ENCODE measurements at places on chromosomes 3 and 15.

DNA sequence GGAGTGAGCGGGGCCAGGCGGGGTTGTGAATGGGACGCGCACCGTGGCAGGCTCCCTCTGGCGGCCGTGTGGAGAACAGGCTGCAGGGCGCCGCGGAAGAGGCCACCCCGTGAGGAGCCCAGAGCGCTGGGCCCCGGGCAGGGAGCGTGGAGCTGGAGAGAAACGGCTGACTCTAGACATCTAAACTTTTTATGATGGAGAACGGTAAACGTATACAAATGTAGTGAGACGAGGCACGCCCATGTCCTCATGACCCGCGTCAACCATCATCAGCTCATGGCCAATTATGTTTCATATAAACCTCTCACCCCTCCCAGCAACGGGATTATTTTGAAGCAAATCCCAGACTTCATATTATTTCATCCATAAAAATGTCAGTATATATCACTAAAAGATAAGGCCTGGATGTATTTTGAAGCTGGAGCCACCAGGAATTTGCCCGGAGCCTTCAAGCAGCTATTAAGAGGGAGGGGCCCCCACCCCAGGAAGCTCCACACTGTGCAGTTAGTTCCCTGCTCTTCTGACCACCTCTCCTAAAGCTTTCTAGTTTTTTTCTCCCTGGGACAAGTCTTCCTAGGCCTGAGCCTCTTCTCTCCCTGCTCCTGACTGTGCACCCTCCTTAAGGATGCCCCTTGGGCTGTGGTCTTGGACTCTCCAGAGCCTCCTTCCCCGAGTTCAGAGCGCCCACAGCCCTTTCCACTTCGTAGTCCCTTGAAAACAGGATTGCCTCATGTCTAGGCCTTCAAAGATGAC is 149.5 kb downstream of the SMAD6 start:
- DNase-seq = peak; percentile 86
- H3K27me3 ChIP-seq = no peaks in the 10 kb centered on the region
- peaks cover 40% of the 10 kb centered on the region for H3K4me1 ChIP-seq
- H3K36me3 ChIP-seq = no peaks in the 10 kb centered on the region
- peak overlapping the region; percentile 76 for H3K27ac ChIP-seq

DNA sequence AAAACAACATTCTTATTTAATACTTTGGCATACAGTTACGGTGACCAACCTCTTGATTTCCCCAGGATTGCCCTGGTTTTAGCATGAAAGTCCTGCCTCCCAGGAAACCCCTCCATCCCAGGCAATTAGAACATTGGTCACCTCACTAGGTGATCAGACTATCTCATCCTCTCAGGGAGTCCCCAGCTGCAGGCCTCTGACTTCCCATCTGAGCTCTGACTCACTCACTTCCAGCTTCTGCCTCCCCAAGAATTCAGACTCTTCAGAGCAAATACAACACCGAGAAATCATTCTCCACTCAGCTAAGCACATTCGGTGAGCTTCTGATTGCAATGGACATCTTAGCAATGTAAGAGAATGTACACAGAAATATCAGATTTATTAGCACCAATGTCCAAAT is 92.4 kb upstream of the HES1 start:
- DNase-seq = no peak

DNA sequence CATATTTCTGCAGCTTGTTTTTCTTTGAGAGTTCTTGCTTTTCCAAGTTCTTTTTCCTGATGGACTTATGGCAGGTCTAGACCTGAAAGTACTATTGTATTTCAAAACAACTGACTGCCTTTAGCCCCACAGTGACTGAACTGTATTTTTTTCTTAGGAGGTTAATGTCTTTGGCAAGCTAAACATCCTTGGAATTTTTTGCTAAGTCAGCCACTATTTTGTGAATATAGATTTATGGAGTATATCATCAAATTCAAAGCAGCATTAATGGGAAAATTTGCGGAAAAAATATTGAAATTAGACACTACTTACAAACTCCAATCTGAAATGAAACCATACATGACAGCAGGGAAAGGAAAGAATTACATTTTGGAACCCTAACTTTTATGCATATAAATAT is 8.6 kb downstream of the PIK3CA start:
- no peak overlapping the region for H3K27ac ChIP-seq
- H3K27me3 ChIP-seq = no peaks in the 10 kb centered on the region
- peaks cover 90% of the 10 kb centered on the region for H3K4me1 ChIP-seq
- H3K36me3 ChIP-seq = no peaks in the 10 kb centered on the region

DNA sequence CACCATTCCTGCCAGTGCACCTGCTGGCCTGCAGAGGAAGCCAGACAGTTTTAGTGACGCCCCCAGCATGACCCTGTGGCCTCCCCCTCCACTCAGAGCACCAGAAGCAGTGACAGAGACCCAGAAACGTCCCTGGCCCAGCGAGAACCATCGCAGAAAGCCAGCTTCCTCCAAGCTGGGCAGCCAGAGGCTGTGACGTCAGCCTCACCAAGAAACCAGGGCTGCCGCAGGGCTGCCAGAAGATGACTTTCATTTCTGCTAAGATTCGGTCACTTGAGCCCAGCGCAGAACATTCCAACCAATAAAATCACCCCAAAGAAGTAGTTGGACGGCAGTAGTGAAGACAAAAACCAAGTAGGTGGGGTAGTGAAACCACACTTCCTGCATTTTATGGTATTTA is 29.6 kb upstream of the RPL32 start:
- no peak overlapping the region for H3K27ac ChIP-seq
- H3K4me1 ChIP-seq = peaks cover 16% of the 10 kb centered on the region
- peak; percentile 36 for DNase-seq

- H3K27me3 ChIP-seq = peaks cover 10% of the 10 kb centered on the region
- no peaks in the 10 kb centered on the region for H3K36me3 ChIP-seq
- H3K27ac ChIP-seq = no peak overlapping the region
- H3K4me1 ChIP-seq = no peaks in the 10 kb centered on the region
- DNase-seq = no peak
Observed at GRCh38 chr3:87305517-87305916, 29.1 kb upstream of the POU1F1 start.

GRCh38 chr3:4904811-4905695 is 74.2 kb upstream of the BHLHE40 start:
- DNase-seq = no peak
- no peaks in the 10 kb centered on the region for H3K36me3 ChIP-seq
- no peak overlapping the region for H3K4me3 ChIP-seq
- H3K27ac ChIP-seq = no peak overlapping the region
- no peaks in the 10 kb centered on the region for H3K27me3 ChIP-seq

DNA sequence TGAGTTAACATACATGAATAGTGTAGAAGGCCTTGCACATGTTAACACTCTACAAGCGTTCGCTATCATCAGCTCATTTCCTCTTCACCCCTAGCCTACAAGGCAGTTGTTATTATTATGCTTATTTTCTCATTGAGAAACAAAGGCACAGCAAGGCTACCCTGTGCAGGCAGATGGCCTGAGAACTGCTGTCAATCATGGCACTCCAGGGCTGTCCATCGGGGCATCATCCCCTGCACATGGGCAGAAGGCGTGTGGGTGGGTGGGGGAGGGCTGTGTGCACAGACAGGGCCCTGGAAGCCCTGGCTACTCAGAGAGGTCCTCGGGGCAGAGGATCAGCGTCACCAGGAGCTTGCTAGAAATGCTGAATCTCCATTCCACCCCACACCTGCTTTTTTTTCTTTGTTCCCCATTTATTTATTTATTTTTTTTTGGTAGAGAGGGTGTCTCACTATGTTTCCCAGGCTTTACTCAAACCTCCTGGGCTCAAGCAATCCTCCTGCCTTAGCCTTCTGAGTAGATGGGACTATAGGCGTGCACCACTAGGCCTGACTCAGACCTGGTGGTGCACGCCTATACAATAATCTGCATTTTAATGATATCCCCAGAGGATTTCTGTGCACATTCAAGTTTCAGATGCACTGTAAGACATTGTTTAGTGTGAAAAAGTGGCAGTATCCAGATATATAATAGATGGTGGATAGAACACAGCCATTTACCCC is 9.6 kb upstream of the ZXDC start:
- no peaks in the 10 kb centered on the region for H3K36me3 ChIP-seq
- H3K4me3 ChIP-seq = no peak overlapping the region
- H3K27ac ChIP-seq = no peak overlapping the region

GRCh38 chr3:171317171-171317570 is 143.0 kb downstream of the TNIK start:
- H3K27ac ChIP-seq = no peak overlapping the region
- no peak overlapping the region for H3K4me3 ChIP-seq
- H3K36me3 ChIP-seq = no peaks in the 10 kb centered on the region
- peak; percentile 52 for DNase-seq
- H3K27me3 ChIP-seq = no peaks in the 10 kb centered on the region

DNA sequence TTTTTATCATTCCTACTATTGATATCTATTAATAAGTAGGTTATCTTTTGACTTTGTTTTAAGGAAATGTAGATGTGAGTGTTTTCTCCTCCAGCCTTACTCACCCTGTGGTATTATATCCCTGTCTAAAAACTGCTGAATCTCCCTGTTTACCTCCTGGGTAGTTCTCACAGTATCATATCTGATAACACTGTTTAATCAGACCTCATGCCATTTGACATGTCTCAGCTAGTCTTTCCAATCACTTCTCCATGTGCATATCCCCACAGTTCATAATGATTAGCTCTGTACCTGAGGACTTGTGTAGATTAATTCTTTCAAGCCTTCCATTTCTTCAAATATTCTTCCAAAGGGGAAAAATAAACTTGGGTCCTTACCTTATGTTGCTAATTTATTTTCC is 30.7 kb downstream of the DUOX2 start:
- no peak overlapping the region for H3K4me3 ChIP-seq
- H3K4me1 ChIP-seq = peaks cover 24% of the 10 kb centered on the region
- H3K27ac ChIP-seq = no peak overlapping the region
- H3K36me3 ChIP-seq = no peaks in the 10 kb centered on the region
- peaks cover 5% of the 10 kb centered on the region for H3K27me3 ChIP-seq

DNA sequence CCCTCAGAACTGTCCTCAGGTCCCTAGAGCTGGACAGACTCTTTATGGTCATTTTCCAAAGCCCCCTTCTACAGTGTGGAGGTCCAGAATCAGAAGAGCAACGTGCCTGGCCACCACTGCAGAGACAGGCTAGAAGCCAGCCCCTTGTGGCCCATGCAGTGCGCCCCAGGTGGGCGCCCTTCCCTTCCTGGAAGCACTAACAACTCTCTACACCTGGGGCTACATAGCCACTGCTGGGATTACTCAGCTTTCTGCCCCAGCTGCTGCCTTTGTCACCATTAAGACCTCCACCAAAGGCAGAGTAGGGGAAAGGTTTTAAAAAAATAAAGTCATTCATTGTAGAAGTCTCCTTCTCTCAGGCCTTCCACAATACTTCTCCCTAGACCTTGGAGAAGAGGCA is 2.3 kb downstream of the RASGRP1 start:
- no peak overlapping the region for H3K27ac ChIP-seq
- peaks cover 14% of the 10 kb centered on the region for H3K4me1 ChIP-seq
- H3K36me3 ChIP-seq = no peaks in the 10 kb centered on the region
- peaks cover 93% of the 10 kb centered on the region for H3K27me3 ChIP-seq
- no peak overlapping the region for H3K4me3 ChIP-seq

- no peak for DNase-seq
- no peaks in the 10 kb centered on the region for H3K27me3 ChIP-seq
- H3K4me1 ChIP-seq = peaks cover 69% of the 10 kb centered on the region
- no peaks in the 10 kb centered on the region for H3K36me3 ChIP-seq
- H3K27ac ChIP-seq = no peak overlapping the region
- no peak overlapping the region for H3K4me3 ChIP-seq
Observed at GRCh38 chr3:16999161-16999560, 114.4 kb downstream of the PLCL2 start.

DNA sequence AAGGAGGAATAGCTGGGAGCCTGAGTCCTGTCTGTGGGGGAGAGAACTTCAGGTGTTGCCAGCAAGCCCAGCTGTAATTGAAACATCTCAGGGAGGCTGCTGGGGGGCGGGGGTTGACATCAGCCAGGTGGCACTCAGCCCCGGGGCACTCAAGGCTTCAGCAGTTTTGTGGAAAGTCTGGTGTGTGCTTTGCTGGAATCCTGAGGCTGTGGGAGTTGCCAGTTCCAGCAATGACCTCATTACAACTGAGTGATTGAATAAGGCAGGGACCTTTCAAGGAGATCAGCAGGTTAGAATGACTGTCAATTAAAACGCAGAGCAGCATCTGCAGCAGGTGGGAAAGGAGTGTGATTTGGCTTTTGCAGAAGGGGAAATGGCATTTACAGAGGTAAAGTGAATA is 75.7 kb downstream of the FAM43A start:
- peak overlapping the region; percentile 20 for H3K27ac ChIP-seq
- no peaks in the 10 kb centered on the region for H3K36me3 ChIP-seq
- no peaks in the 10 kb centered on the region for H3K27me3 ChIP-seq

All from left ventricle myocardium inferior (tissue), 1 donor.